ENCODE measurements at places on chromosomes 5 and 9. TPM values are rescaled to one million over a fixed set of nuclear protein-coding genes. Genes with fewer than 3 reads are reported as not detected.

DNA sequence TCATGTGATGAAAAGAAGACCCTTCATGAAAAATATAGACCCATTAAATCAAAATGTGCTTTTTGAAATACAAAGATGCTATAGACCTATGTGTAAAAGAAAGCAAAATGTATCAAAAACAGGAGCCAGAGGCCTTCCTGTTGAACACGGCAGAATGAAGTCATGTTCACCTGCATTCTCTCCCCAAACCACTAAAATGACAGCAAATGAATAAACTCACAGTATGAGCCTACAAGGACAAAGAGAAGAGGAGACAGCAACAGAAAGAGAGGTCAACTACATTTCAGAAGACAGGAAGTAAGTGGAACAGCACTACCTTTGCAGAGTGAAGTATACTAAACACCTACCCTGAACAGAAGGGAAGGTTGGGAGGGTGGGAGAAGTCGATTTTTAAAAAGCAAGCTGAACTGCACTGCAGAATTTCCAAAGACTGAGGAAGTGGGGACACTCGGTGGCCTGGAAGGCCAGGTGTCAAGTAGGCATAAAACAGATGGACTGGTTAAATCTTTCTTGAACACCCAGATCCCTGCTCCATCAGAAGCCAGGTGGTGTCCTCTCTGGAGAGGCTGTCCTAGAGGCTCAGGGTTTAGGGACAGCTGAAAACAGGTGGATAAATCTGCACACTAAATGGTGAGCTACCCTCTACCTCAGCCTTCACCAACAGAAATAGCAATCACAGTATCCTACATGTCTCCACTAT is 48.9 kb downstream of the MED27 start:
- no peak for DNase-seq
- no peak overlapping the region for H3K4me3 ChIP-seq
- H3K27ac ChIP-seq = no peak overlapping the region
- H3K27me3 ChIP-seq = no peaks in the 10 kb centered on the region

ZBTB34 gene
- total RNA-seq = 6.2 TPM

- no peak overlapping the region for H3K27ac ChIP-seq
- peak; percentile 55 for DNase-seq
- no peak overlapping the region for H3K4me3 ChIP-seq
- H3K36me3 ChIP-seq = no peaks in the 10 kb centered on the region
These were observed 1.4 kb upstream of the NKD2 start for GRCh38 chr5:1007221-1007680.

GRCh38 chr9:125634040-125634717 is 72.8 kb downstream of the MAPKAP1 start:
- no peaks in the 10 kb centered on the region for H3K27me3 ChIP-seq
- no peaks in the 10 kb centered on the region for H3K4me1 ChIP-seq
- DNase-seq = no peak
- no peak overlapping the region for H3K4me3 ChIP-seq
- no peaks in the 10 kb centered on the region for H3K36me3 ChIP-seq

UBTD2 gene
- total RNA-seq = 12.4 TPM

- no peaks in the 10 kb centered on the region for H3K27me3 ChIP-seq
- no peaks in the 10 kb centered on the region for H3K4me1 ChIP-seq
- DNase-seq = no peak
- no peak overlapping the region for H3K27ac ChIP-seq
- no peaks in the 10 kb centered on the region for H3K36me3 ChIP-seq
These were observed 316.6 kb upstream of the RIOK2 start for GRCh38 chr5:97499605-97500004.

DNA sequence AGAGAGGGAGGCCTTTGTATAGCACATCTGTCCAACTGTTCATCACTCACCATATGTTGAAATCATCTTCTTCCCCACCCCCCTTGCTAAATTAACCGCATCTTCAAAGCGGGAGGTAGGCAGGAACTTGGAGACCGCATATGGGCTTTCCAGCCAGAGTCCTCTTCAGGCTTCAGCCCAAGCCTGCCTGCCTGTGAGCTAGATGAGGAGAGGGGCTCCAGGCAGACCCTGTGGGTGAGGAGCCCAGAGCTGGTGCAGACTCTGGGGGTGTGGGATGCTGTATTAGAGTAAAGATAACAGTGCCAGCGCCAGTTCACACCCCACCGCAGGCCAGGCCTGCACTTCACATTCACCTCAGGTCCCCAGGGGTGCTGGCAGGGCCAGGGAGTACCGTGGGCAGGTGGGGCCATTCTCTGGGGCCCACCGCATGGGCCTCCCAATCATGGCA is 16.2 kb downstream of the PRRC2B start:
- no peak overlapping the region for H3K4me3 ChIP-seq
- DNase-seq = no peak
- H3K27ac ChIP-seq = peak overlapping the region; percentile 86
- H3K4me1 ChIP-seq = no peaks in the 10 kb centered on the region
- no peaks in the 10 kb centered on the region for H3K27me3 ChIP-seq

- no peaks in the 10 kb centered on the region for H3K36me3 ChIP-seq
- DNase-seq = no peak
- peaks cover 31% of the 10 kb centered on the region for H3K4me1 ChIP-seq
- no peak overlapping the region for H3K4me3 ChIP-seq
- no peaks in the 10 kb centered on the region for H3K27me3 ChIP-seq
These were observed 175.1 kb downstream of the CD180 start for GRCh38 chr5:67021521-67021920.
